Midbrain (tissue), 1 donor: ENCODE measurements at places on chromosomes 4 and X.

DNA sequence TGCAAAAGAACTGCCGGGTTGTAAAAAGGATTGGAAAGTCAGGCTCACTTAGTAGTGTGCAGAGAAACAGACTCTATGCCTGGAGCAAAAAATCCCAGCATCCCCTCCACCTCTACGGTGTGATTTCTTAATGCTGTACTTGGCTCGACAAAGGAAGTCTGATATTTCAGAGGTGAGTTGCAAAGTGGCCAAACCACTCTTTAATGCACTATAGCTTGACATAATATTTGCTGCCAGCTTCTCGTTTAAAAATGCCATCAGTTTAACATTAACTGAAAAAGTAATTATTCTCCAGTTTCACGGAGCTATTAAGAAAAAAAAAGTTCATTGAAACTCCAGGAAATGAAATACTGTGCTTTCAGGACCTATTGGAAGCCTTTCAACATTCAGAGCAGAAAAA, 448.3 kb upstream of the ZFP42 start:
- no peak for DNase-seq

DNA sequence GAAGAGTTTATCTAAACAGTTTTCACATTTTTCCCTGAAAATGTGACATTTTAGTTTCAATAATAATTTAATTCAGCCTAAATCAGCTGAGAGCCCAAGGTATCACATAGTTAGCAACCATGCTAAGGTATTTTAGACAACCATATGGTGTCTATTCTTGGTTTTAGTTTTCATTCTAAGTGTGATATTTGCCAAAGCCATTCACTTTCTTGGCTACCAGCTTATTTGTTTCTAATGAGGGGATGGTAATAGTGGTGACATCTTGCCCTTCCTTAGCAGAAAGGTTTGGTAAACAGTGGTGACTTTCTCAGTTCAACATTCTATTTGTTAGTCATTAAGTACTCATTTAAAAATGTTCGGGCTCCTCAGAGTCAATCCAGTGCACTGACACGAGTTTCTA, 854.9 kb upstream of the HTR2C start:
- DNase-seq = no peak

DNA sequence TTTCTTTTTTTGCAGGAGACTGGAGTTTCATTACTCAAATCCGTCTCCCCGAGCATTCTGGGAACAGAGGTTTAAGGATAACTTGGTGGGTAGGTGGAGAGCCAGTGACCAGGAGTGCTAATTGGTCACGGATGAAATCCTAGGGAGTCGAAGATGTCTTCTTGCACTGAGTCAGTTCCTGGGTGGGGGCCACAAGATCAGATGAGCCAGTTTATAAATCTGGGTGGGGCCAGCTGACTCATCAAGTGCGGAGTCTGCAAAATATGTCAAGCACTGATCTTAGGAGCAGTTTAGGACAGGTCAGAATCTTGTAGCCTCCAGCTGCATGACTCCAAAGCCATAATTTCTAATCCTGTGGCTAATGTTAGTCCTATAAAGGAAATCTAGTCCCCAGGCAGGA, 741.3 kb downstream of the PCDH7 start:
- DNase-seq = no peak

GRCh38 chr4:94758700-94759399, 1.1 kb downstream of the BMPR1B start:
- no peak for DNase-seq

DNA sequence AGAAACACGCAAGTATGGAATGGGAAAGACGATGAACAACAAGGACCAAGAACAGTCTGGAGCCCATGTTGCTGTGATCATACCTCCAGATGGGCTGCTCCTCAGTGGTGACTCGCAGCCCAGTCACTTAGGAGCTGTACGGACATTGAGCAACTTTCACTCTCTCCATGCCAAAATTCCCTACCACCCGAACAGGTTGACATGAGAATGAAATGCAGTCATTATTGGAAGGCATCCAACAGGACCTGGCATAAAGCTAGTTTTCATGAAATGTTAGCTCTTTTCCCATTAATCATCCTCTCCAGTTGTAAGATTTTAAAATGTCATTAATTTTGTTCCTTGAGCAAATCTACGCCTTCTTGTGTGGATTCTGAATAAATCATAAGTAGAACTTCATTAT, 82.7 kb upstream of the GPM6B start:
- no peak for DNase-seq

GRCh38 chrX:95764972-95765451, 919.6 kb upstream of the DIAPH2 start:
- DNase-seq = peak; percentile 38

GRCh38 chr4:6674500-6675149, 19.1 kb upstream of the S100P start:
- DNase-seq = no peak

DNA sequence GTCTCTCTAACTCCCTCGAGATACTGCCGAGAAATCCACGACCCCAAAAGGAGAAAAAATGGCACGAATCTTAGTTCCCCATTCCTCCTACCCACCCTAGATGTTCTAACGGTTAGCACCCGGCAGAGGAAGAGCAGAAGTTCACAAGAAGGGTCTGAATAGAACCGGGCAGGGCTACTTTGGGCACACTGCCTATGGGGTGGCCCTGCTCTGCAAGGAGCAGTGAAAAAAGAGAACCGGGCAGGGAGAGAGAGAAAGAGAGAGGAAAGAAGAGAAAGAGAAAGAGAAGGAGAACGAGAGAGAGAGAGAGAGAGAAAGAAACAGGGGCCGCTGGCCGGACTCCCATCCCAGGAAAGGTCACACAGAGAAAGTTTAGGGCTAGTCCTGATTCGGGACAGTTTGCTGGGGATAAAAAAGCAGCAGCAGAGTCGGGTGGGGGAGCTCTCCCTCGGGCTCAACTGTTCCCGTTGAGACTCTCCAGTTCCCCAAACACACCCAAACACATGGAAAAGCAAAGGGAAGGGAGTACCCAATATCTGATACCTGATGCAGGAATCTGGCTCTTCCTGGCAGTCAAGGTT, 468 bp downstream of the GLA start:
- DNase-seq = no peak

DNA sequence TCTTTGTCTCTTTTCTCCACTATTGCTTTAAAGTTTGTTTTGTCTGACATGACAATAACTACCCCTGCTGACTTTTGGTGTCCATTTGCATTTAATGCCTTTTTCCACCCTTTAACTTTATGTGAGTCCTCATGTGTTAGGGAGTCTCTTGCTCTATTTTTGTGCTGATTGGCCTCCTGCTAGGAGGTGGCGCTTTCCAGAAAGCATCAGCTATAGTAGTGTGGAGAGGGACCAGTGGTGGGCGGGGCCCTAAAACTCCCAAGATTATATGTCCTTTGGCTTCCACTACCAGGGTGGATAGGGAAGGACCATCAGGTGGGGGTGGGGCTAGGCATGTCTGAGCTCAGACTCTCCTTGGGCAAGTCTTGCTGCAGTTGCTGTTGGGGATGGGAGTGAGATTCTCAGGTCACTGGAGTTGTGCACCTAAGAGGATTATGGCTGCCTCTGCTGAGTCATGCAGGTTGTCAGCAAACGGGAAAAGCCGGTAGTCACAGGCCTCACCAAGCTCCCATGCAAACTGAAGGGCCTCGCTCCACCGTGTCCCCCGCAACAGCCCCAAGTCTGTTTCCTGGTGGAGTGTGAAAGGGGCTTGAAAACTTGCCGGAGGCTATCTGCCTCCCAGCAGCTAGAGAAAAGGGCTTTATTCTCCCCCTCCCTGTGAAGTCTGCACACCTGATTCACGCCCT, 156.3 kb downstream of the CPEB2 start:
- DNase-seq = no peak

DNA sequence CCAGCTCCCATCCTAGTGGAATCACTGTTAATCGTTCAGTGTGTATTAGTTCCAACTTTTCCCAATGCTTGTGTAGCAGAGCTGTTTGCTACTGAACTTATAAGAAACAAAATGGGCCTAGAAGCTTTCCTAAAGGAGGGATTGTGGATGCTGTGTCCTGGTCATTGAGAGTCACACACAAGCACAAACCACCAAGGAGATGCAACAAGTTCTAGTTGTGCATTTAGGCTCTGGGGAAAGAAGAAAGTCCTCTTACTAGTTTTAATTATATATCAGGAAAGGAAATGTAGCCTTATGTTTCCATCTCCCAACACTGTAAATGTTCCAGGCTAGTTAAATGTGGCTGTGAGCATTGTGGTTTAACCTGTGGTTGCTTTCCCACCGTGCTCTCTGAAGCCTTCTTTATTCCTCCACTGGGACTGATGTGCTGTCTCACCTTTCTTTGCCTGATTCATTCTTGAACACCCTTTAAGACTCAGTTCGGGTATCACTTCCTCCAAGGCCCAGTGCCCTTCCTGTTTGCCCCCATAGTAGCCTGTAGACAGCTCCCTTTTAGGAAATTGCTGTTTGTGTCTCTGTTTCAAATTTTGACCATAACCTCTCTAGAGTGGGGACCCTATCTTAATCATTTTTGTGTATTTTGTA, 34.3 kb downstream of the ATP10D start:
- DNase-seq = no peak

- DNase-seq = no peak
These were observed 25.2 kb upstream of the ASMTL start for GRCh38 chrX:1477801-1478458.
